HepG2 (cell line): ENCODE measurements at places on chromosomes 2 and 18. TPM values are rescaled to one million over a fixed set of nuclear protein-coding genes. Genes with fewer than 3 reads are reported as not detected.

DNA sequence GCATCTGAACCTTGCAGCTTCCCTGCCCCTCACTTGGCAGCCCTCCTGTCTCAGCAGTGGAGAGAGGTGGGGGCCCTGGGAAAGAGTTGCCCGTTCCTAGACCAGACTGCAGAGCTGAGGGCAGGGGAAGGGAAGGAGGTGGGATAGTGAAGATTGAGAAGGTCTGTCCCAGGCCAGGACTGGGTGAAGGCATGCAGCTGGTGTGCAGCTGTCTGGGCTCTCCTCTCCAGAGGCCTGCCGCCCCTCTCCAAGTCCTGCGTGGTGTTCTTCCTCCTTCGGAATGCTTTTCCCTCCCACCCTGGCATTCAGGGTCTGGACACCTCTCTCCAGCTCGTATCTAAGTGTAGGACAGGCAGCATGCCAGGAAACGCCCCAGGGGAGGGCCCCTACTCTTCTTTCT lies 323.5 kb downstream of the CELF4 start:
- DNase-seq = no peak

DNA sequence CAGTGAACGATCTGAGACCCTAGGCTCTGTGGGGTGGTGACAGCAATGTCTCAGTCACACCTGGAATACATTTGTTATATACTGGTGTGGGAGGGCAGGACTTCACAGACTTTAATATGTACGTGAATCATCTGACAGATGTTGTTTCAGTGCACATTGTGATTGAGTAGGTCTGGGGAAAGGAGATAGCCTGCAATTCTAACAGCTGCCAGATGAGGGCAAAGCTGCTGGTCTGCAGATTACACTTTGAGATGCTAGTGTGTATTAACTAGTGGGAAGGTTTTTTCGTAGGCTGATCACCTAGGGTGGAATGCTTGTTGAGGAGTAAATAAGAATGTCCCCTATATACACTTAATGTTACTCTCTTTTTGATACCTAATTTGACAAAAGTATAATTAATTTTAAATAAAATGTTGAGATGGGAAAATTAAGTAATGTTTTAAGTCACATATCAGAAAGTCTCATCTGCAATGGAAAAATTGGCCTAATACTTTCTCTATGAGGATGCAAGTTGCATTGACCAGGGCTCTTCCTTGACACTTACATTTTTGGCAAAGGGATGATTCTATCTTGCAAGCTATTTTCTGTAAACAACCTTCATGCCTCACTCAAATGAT lies 496.9 kb upstream of the HNMT start:
- peak; percentile 23 for DNase-seq

Gene TTN
- total RNA-seq = under 0.01 TPM in 2 replicates

DNA sequence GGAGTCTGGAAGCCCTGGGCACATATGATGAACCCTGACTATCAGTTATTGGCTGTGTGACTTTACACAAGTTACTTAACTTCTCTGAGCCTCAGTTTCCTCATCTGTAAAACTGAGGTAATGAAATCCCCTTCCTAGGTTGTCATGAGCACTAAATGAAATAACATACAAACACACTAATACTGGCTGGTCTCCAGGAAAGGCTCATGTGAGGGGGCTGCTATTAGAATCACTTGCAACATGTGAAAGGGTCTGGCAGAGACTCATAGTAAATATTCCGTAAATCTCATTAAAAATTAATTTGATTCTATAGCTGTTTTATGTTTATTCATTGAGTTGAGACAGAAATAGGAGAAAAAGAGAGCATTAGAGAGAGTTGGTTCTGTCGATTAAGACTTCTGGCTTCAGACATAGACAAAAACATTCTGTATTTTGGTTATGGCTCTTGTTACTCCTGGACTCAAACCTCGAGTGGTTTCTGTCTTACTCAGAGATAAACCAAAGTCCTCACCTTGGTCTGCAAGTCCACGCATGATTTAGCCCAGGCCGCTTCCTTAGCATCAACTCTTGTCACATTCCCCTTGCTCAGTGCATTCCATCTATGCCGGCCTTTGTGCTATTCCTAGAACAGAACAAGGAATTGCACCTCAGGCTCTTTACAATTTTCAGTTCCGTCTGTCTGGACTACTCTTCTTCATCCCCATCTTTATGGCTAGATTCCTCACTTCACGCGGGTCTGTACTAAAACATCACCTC lies 139.1 kb downstream of the NXPH2 start:
- DNase-seq = no peak

Gene ANKRD30B
- total RNA-seq = not detected in 2 replicates

DNA sequence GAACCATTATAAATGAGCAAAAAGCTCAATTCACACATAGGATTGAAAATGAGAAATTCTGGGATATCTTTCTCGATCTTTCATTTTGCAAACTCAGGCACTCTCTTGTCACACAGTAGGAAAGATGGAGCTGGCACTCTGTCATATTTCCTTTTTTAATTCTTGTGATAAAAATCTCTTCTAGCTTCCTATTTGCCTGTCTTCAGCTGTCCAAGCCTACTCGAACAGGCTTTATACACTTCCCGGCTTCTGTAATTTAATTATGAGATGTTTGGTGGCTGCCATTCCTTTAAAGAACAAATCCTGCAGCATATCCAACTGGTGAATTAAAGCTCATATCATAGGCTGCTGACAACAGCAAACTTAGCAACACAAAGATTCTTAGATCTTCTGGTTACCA lies 1484.3 kb upstream of the PIK3C3 start:
- DNase-seq = no peak

GRCh38 chr2:230068016-230068650 lies 591 bp downstream of the SLC16A14 start:
- DNase-seq = no peak

DNA sequence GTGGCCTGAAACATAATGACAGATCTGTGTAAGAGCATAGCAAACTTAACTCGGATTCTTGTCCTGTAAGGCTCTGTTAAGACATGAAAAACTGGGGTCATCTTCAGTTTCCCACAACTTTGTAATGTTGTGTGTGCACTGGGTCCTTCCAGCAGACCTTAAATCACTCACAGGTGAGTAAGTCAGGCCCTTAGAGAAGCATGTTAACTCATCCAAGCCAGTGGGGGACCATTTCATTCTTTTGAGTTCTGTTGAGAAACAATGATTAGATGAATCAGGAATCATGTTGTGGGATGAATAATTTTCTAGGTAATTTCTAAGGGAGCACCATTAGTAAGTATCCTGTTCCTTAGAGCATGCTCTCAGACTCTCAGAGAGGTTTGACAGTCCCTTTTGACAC lies 167.1 kb downstream of the ESCO1 start:
- no peak for DNase-seq

Gene AQP12B
- total RNA-seq = not detected in 2 replicates

Gene NAT8
- 1.8 and 1.9 TPM in 2 replicates for total RNA-seq

DNA sequence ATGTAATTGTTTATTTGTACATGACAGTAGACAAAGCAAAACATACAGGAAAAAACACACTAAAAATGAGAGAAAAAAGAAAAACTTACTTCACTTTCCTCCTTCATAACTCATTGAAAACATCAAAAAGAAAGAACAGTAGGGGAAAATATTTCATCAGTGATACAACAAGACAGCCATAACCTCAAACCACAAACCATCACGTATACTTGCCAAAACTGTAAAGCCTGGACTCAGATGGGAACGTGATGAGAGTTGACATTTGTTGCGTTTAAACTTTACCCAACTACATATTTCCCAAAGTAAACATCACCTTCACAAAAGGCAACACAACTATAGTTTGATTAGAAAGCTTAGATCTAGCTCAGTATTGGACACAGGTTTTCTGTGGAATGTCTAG lies 278.2 kb upstream of the COL3A1 start:
- no peak for DNase-seq

- DNase-seq = peak; percentile 84
Observed at GRCh38 chr18:70523792-70524182, 234.9 kb downstream of the SOCS6 start.

DNA sequence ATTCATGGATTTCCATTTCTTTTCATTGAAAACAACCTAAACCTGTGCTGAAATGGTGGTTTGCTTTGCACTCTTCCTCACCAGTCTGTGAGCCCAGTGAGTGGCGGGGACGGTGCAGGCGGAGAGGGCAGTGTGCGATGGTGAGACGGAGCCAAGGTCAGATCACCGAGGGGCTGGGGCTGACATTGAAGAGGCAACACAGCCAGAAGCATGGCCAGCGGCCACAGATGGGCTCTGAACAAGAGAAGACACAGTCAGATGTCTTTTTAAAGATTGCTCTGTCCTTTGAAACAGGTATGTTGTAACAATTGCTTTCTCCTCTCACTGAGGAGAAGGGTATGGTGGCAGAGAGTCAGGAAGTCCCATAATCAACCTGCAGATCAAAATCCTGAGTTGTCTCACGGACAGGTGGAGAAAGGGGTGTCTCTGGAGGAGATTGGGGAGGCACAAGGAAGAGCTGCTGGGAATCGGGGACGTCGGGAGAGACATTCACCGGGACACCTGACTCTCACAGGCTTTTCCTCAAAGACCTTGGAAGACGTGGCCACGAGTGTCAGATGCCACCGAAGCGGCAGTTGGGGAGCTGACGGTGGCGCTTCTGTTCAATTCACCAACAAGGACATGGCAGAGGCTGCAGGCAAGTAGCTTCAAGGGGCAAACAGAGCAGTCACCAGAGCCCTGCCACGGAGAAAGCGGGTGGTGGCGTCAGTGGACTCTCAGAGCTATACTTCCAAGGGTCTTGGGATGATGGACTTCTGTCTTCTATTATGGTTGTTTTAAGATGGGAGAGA lies 12.1 kb upstream of the ZNF516 start:
- DNase-seq = no peak

- DNase-seq = no peak
Observed at GRCh38 chr2:128635361-128635900, 316.8 kb upstream of the HS6ST1 start.

- no peak for DNase-seq
Observed at GRCh38 chr2:29223257-29223656, 108.0 kb downstream of the CLIP4 start.

GRCh38 chr18:77114415-77115191 lies 18.0 kb downstream of the MBP start:
- peak; percentile 93 for DNase-seq
